ENCODE measurements at places on chromosomes 6 and 20.

- DNase-seq, result peak; percentile 10
These were observed 2.4 kb upstream of the SCGN start for GRCh38 chr6:25649611-25650010.

DNA sequence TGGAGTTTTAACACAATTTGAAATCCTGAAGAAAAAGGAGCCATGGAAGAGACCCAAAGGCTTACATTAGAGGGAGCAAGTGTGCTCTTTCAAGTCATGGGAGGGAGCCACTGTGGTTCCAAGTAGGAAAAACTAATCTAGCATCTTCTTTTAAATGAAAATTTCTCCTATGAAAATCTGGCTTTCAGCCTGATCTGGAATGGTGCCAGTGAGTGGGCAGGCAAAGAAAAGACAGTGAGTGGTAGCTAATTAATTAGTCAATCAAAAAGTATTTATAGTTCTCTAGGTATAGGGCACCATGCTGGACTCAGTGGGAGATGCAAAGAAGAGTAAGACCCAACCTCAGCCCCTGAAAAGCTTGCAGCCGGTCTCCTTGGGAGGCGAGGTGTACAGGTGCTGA is 21.9 kb downstream of the CAP2 start:
- DNase-seq, result no peak

DNA sequence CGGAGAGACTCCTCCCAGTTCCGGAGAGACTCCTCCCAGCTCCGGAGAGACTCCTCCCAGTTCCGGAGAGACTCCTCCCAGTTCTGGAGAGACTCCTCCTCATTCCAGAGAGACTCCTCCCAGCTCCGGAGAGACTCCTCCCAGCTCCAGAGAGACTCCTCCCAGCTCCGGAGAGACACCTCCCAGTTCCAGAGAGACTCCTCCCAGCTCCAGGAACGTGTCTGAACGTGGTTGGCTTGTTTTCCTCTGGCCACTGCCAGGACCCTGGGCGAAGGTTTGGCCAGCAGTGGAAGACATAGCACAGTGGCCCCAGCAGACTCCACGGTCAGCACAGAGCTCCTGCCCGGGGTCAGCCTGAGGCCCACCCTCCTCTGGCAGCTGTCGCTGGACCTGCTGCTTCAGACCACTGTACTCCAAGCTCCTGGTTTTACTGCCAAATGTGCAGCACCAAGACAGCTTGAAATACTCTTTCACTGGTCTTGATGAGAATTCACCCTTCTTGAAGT is 122.3 kb upstream of the AFDN start:
- no peak for DNase-seq

DNA sequence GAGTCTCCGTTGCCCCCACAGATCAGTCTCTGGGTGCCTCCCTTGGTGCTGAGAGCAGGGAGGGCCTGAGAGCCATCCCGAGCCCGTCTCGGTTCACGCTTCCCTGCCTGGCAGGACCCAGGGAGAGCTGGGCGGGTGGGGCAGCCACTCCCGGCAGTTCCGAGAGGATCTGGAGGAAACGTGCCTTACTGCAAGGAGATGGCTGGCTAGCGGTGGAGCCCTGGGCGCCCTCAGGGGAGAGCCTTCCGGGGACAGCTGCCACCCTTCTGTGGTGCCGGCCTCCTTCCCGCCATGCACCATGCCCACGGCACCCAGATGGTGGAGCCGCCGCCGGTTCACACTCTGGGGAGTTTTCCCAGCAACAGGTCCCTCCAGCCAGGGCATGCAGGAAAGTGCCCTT is 45.8 kb upstream of the SLCO4A1 start:
- DNase-seq, result no peak

GRCh38 chr6:136526937-136527336 is 23.3 kb downstream of the MAP7 start:
- DNase-seq, result no peak

DNA sequence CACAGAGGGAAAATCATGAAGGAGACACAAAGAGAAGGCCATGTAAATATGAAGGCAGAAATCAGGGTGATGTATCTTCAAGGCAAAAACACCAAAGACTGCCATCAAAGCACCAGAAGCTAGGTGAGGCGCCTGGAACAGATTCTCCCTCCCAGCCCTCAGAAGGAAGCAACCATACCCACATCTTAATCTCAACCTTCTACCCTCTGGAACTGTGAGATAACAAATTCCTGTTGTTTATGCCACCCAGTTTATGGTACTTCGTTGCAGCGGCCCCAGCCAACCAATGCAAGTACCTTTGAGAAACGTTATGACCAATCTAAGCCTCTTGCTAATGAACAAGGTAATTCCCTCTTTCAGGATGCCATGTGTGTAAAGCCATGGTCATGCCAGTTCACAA is 66.2 kb upstream of the STXBP5 start:
- DNase-seq, result no peak

GRCh38 chr6:142008781-142009180 is 123.9 kb upstream of the GJE1 start:
- DNase-seq, result no peak

DNA sequence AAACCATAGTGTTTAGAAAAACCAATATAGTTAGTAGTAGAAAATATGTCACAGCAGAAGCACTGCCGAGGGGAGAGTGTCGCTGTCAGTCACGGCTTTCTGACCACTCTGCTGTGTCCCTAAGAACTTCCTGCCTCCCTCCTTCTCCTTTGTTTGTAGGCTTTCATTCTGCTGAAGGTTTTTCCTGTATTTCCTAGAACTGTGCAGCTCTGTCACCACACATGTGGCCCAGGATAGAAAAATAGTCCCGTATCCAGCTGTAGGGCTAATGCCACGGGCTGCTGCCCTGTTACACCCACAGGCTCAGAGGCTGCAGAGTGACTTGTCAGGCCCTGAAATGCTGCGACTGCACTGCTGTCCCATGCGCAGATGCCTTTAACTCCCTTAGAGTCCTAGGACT is 52.6 kb upstream of the SYNJ2 start:
- no peak for DNase-seq

GRCh38 chr6:7243179-7243981 is 69.6 kb downstream of the SSR1 start:
- DNase-seq, result peak; percentile 73

DNA sequence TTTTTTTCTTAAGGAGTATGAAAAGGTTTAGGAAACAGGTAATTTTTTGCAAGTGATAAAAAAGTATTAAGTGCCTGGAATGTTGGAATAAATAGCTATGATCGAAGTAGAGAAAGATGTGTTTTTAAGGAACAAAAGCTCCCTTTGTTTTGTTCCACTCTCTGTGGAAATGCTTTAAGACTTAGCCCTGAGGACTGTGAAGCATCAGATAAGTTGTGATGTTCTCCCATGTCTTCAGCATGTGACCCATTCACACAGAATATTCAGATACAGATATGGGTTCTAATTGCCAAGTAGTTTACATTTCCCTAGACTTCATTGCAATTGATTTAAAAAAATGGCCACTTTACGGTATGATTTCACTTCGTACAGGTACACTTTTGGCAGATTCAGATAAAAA is 80.6 kb downstream of the KCNQ5 start:
- no peak for DNase-seq

DNA sequence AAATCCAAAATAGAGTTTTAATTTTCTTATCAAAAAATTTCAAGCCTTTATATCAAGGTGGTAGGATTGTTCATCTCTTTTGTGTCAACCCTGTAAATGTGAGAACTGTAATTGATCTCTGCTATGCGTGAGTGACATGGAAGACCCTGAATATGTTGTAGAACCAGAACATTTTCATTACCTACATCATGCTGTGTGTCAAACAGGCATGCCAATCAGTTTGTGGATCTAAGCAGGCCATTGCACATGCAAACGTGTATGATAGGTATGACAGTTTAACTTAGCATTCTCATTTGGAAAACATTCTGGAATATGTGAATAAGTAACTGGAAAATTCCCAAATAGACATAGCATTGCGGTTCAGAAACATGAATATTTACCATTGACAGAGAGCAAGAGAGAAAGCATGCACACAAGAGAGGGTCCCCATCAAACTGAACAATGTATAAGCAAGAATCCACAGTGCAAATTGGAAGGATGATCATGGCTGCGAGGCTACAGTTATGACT is 641.6 kb upstream of the AGPAT4 start:
- DNase-seq, result no peak

DNA sequence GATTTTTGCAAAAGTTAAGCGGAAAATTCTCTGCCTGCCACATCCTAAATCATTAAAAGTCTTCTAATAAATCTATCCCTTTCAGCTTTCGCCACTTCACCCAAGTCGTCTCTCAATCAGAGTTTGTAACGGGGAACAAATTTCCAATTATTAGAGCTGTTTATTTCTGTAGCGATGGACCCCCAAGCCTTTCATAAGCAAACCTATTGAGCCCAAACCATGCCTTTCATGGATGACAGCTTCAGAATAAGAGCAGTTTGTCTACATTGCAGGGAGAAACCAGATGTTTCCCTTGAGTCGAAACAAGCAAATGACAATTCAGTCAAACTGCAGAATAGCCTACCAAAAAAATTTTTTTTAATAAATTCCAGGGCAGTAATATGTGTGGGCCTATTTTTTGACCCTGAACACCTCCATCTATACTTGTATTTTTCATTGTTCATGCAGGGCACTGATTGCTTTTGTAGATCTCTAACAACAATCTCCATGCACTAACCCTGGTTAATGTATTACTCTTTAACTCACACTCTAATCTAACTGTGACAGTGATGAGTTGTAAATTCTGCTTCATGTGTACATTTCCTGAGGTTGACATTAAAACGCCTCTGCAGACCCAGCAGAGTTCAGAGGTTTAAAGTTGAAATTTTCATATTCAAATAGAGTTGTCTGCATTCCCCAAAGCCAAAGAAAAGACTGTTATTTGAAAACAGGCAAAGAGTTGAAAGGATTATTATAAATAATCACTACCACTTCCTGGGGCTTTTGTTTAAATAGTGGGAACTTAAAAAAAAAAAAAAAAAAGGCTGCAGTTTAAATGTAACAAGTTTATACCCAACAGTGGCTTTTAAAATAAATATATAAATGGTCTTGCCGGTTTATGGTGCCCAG is 64.5 kb downstream of the ATP9A start:
- DNase-seq, result no peak

- no peak for DNase-seq
These were observed 85.4 kb downstream of the CD40 start for GRCh38 chr20:46203510-46203837.

GRCh38 chr20:35468671-35469334 is 13.4 kb downstream of the CEP250 start:
- no peak for DNase-seq

DNA sequence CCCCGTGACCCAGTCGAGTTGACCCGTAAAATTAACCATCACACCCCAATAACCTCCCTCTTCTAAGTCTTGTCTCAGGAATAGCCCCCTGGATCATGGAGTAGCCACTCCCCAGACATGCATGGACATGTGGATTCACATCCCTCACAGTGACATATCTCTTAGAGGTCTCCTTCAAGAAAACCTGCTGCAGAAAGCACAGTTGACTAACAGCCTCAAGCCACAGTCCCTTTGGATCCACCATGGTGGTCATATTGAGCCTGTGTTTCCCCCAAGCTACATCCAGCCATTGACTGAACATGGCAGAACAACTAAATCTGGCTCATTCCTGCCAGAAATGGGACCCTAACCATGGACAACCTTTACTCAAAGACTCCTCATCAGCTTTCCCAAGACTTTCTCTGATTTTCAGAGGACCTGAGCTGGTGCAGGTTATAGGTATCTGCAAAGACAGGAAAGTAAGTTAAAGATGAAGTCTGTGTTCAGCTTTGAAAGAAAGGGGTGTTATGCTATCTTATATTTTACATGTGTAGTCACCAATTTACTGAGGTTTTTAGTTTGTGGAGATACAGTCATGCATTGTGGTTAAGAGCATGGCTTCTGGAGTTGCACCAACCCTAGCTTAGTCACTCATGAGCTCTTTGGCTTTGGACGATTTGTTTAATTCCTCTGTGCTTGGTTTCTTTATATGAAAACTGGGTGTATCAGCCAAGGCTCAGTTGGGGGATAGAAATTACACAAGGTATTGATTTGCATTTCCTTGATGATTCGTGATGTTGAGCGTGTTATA is 219.1 kb downstream of the MYLK4 start:
- peak; percentile 94 for DNase-seq

DNA sequence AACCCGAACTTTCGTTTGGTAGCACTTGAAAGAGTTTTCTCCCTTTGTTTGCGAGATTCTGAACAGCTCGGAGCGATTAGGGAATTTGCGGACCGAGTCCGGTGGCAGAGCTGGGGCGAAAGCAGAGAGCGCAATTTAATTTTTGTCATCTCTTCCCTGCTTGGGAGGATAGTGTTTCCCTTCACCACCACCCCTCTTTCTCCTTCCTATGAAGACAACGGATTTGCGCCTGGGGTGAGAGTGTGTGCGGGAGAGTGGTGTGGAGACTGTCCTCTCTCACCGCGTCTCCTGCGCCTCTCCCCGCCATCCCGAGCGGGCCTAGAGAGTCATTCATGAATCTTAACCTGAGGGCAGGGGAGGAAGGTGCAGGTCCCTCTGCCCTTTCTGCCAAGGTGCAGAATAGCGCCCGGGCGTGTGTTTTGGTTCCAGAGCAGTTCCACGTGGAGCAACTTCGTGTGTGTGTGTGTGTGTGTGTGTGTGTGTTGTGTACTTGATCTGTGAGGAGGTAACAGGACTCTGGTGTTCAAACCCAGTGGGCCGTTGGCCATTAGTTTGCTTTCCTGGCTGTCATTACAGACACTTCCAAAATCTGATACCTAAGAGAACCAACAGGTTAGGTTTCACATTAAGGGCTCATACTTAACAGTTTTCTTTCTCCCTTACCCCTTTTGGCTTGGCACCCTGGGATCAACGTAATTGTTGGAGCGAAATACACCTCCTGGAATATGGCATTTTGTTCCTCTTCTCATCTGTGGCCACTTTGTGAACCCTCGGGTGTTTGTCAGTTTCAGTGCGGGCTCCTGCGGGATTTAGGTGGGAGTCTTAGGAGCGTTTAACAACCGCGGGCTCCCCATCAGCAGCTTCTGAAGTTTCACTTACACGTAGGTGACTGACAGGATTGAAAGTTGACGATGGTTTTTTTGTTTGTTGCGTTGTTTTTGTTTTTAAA is 1.8 kb downstream of the EYA4 start:
- DNase-seq, result no peak

GRCh38 chr20:19783966-19784401 is 25.9 kb downstream of the RIN2 start:
- DNase-seq, result peak; percentile 56

- no peak for DNase-seq
These were observed 98.9 kb upstream of the ENPP5 start for GRCh38 chr6:46269447-46270229.

- DNase-seq, result peak; percentile 73
These were observed 14.8 kb upstream of the FAM83C start for GRCh38 chr20:35306931-35307517.

All from fibroblast of the aortic adventitia (primary cell).